NCI-H1092 (cell line): ENCODE measurements at places on chromosomes 6 and 20.

DNA sequence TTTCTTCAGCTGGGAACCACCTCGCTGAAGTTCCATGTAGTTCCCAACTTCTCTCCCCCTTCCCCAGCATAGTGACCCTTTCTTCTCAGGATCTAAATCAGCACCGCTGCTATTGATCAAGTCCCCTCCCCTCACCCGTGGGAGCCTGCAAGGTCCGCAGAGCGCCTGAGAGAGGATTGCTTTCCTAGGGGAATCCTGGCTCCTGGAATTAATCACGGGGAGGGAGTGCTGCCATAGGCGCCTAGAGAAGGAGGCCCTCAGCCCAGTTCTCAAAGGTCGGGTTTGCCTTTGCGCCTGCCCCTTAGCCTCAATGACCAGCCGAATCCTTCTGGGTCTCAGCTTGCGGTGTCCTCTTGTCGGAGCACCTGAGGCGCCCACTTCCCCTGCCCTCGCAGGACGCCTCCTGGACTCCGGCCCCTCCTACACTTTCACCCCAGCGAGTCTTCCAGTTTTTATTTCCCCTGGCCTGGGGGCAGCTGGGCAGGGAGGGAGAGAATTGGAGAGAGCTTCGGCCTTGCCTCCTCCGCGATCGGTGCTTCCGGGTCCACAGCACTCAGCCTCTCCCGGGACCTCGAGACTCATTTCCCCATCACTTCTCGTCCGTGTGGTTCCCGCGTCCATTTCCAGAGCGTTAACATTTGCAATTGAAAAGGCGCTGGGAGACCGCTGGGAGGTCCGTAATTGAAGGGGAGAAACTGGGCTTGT lies 3.1 kb upstream of the NKX2-2 start:
- DNase-seq, result no peak

DNA sequence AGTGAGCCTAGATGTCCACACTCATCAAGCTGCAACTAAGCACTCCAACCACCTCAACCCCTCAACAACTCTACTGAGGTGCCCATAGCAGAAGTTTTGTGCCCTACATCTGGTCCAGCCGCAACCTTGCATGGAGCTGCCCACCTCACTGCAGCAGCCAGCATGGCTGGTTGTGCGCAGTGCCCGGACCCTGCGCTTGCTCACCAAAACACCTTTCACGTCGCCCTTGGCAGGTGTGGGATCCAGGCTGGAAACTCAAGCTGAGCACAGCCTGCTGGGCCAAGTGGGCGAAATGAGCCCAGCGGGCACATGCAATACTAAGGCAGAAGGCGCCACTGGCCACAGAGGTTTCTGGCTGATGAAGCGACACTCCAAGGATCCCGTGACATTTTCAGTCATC lies 902.4 kb downstream of the TBC1D32 start:
- no peak for DNase-seq

GRCh38 chr6:15409301-15410125 lies 163.6 kb downstream of the JARID2 start:
- no peak for DNase-seq

- DNase-seq, result no peak
Observed at GRCh38 chr6:87766211-87766610, 64.2 kb upstream of the AKIRIN2 start.

GRCh38 chr6:112735129-112735528 lies 388.0 kb downstream of the RFPL4B start:
- DNase-seq, result no peak

- no peak for DNase-seq
Observed at GRCh38 chr20:51434026-51434425, 108.5 kb downstream of the NFATC2 start.

GRCh38 chr20:14780508-14780907 lies 443.1 kb upstream of the FLRT3 start:
- no peak for DNase-seq
